ENCODE measurements at places on chromosomes 6 and 20.

GRCh38 chr6:151043944-151044343 lies 178.4 kb downstream of the MTHFD1L start:
- DNase-seq = no peak

- peak; percentile 23 for DNase-seq
These were observed 169.4 kb downstream of the TAF4 start for GRCh38 chr20:61896058-61896961.

- no peak for DNase-seq
These were observed 94.4 kb upstream of the MAP7 start for GRCh38 chr6:136644597-136644952.

DNA sequence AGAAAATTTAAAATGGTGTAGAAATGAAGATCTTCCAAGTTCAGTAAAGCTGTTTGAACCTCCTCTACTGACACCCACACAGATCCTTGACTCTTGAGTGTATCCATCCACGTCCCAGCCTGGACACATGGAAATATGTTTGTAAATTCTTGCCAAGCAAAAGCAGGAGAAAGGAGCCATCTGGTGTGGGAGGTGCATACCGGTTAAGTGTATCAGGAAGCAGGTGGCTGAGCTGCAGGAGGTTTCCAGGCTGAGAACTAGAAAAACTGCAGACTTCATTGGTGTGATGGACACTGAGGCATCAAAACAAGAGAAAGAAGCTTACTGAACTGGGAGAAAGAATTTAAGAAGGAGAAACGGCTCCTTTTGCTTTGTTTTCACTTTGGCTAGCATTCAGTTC lies 229.9 kb upstream of the GRIK2 start:
- no peak for DNase-seq

DNA sequence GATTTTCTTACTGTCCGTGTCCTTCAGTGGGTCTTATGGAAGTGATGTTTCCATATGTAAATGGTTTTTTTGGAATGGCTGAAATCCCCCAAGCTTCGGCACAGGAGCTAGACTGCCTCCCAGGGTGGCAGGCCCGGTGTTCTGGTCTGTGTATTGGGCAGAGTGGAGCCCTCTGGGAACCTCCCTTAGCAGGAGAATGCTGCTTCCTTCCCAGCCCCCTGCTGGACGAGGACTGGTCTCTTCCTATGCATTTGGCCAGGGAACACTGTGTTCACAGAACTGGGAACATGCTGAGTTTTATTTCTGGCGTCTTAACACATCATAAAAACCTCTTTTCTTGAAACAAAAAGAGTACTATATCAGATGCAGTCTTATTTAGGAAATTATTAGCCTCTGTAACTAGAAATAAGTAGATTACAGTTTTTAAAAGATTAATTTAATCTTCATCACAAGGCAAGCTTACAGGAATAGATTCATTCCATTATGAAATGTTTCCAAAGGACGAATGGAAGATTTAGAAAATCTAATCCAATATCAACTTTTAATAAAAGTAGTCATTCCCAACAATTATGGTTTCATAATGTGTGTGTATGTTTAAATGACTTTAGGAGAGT lies 56.6 kb downstream of the SYTL3 start:
- peak; percentile 38 for DNase-seq
